ENCODE measurements at places on chromosomes 5 and 9.
A peak's percentile ranks its signal among the peaks of the same experiment; 100 is the strongest.

- peak; percentile 59 for DNase-seq
These were observed 28.1 kb downstream of the ZNF608 start for GRCh38 chr5:124718380-124718789.

GRCh38 chr5:128036950-128037349 lies 46.6 kb upstream of the SLC12A2 start:
- no peak for DNase-seq

- DNase-seq: no peak
These were observed 111.0 kb upstream of the PTCH1 start for GRCh38 chr9:95627802-95628201.

- DNase-seq: no peak
These were observed 50.4 kb downstream of the ZNF354C start for GRCh38 chr5:179110528-179110927.

DNA sequence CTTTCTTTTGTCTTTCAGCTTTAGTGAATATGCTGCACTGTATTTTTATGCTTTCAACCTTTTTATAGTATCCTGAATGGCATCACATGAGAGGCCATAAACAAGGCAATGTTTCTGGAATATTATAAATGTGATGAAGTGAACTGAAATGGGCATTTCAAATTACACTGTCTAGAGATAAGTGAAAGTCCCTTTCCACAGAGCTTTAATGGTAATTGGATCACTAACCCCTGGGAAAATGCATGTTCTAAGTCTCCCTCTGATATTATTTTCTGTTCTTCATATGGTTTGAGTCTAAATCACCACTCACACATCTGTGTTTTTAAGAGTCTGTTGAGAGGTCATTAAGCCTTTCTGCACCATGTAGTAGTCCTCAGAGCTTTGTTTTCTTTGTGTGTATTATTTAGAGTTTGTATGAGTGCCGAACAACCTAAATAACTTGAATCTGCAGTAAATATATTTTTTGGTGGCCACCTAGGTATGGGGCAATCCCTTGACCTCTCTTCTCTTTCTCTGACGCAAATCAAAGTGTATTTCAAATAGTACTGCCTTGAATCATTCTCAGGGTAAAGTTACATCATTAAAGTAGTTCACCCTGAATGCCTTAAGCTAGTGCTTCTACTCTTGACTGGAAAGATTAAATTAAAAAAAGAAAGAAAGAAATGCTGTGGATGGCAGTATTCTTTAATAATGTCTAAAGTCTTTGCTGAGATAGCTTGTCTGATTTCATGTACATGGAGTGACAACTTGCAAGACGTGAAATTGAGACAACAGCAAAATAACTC lies 1931.0 kb upstream of the CDH6 start:
- no peak for DNase-seq

DNA sequence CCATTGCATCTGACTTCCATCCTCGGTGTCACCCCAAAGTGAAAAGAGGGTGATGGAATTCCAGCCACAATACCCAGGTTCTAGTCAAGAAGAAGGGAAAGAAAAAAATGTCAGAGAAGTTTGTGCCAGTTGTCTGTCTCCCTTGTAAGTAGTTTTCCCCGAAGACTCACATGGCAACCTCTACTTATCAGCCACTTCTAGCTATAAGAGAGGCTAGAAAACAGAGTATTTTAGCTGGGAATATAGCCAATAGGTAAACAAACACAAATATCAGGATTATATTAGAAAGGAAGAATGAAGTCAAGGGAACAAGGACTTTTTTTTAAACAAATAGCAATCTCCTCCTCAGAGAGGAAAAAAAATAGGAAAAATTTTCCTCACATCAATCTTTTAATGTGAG lies 12.2 kb upstream of the ISL1 start:
- no peak for DNase-seq

GRCh38 chr9:109894921-109895758 lies 115.1 kb downstream of the PALM2AKAP2 start:
- no peak for DNase-seq

GRCh38 chr5:111685969-111686368 lies 71.0 kb downstream of the NREP start:
- peak; percentile 8 for DNase-seq

- no peak for DNase-seq
These were observed 192.3 kb upstream of the GLRA1 start for GRCh38 chr5:152116934-152117333.

GRCh38 chr9:78030553-78031443 lies 813 bp downstream of the GNAQ start:
- DNase-seq: peak; percentile 22

DNA sequence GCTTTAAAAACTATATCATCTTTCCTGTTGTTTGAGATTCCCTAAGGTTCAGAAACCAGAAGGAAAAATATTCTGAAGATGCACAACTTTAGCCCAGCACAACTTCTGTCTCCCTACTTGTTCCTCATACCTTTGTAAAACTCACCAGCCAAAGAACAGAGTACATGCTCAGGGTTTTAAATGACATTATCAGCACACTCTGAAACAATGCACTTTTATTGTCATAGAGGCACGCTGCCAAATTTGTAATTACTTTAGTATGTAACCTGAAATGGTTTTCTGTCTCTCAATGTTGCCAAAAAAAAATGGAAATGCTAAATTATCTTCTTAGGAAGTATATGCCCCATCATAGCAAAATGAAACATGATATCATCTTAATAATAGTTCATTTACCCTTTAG lies 383.6 kb upstream of the CDH6 start:
- DNase-seq: no peak

- no peak for DNase-seq
These were observed 35.8 kb downstream of the VLDLR start for GRCh38 chr9:2657427-2657826.

- DNase-seq: no peak
These were observed 233.8 kb upstream of the TMEM161B start for GRCh38 chr5:88502179-88503040.

DNA sequence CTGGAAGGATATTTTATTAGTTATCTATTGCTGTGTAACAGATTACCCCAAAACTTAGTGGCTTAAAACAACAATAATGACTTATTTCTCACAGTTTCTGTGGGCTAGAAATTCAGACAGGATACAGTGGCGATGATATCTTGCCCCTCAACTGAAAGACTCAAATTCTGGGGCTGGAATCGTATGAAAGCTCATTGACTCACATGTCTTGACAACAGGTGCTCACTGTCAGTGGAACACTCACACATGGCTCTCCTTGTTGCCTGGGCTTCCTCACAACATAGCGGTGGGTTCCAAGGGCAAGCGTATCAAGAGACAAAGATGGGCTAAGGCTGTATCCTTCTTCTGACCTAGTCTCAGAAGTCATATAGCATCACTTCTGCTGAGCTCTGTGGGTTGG lies 3.7 kb upstream of the GNPDA1 start:
- no peak for DNase-seq

GRCh38 chr9:124284237-124284831 lies 26.6 kb downstream of the NEK6 start:
- no peak for DNase-seq

GRCh38 chr9:133987946-133988665 lies 4.0 kb downstream of the VAV2 start:
- no peak for DNase-seq
